ENCODE measurements at places on chromosomes 5 and 9.
A peak's percentile ranks its signal among the peaks of the same experiment; 100 is the strongest.

- DNase-seq: no peak
Measured at GRCh38 chr5:147483961-147484707, 25.7 kb downstream of the DPYSL3 start.

GRCh38 chr5:159377653-159378052 is 47.4 kb upstream of the IL12B start:
- no peak for DNase-seq

DNA sequence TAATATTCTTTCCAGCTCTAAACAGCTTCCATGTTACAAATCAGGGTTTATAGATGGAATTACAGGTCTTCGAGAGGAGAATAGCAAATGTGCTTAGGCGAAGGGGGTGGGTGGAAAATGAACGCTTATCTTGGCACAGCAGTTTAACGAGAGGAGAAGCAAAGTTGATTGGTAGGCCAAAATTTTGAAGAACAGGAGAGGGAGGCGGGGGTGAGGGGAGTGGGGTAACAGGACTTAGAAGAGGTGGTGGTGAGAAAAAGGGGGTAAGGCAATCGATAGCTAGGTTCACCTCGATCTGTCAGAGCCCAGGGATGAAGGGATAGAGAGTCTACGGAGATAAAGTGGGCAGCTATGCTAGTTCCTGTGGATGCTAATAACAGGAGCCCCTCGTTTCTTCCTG is 764 bp downstream of the ANKRA2 start:
- peak; percentile 7 for DNase-seq

GRCh38 chr5:17277907-17278306 is 60.5 kb downstream of the BASP1 start:
- no peak for DNase-seq

DNA sequence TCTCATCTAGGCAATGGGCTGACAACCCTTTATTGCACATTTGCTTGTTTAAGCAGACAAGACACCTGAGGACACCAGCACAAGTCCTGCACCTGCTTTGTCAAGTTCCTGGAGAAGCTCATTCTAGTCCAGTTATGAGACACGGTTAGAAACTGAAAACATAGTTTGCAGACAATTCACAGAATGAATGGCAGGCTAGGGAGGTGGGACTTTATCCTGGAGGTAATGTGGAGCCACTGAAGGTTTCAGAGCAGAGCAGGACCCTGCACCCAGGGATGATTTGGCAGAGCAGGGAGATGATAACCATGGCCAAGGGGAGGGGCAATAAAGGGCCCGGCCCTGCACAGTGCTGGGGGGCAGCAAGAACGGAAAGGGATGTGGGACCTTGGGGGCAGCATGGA is 50.7 kb upstream of the SLC25A51 start:
- no peak for DNase-seq

DNA sequence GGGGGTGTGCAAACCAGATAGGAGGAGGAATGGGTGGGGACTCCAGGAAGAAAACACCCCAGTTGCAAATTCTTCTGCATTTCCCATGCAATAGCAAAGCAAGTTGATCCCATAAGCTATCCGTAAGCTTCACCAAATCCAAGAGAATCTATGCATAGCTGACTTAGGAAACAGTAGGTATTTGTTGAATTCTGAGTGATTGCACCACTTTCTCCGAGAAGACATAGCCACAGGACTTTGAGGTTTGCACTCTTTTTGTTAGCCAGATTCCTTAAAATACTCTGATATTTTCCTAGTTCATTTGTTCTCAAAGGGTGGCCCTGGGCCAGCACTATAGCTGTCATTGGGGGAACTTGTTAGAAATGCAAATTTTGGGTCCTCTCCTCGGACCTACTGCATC is 271.9 kb downstream of the SLIT3 start:
- DNase-seq: no peak

DNA sequence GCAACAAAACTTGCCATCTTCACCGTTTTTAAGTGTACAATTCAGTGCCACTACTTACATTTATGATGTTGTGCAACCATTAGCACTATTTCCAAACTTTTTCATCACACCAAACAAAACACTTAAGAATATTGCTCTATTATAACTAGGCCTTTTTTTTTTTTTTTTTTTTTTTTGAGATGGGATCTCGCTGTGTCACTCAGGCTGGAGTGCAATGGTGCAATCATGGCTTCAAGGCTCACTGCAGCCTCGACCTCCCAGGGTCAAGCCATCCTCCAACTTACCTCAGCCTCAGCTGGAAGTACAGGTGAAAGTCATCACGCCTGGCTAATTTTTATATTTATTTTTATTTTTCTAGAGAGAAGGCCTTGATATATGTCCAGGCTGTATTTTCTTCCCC is 22.3 kb upstream of the LMNB1 start:
- no peak for DNase-seq

DNA sequence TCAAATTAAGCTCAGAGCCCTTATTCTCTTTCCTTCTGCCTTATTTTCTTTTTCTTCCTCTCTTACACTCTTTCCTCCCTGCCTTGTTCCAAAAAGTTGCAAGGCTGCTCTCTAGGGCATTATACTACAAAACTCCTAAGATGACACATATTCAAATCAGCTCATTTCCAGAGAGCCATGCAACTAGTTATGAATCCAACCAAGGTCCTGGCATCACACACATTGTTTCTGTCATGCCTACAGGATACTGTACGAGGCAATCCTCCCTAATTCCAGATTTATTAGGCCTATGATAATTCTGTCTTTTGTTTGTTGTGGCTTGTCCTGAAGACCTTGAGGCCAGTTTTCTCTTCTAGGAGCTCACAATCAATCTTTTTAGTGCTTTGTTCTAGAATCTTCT is 87.0 kb upstream of the TBCA start:
- no peak for DNase-seq

DNA sequence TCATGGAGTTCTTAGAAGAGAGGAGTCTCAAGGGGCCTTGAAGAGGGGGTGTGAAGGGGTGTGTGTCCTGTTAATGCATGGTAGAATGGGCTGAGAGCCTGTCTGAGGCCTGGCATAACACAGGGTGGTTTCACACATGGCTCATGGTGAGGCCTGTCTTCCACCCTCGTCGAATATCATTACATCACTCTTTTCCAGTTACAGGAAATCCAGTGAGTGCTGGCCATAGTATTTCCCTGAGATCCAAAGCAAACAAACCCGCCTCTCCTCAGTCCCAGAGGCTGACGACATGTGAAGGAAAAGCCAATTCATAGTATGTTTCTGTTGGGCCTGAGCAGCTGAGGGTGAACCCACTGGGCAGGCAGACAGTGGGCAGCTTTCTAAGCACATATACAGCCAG is 159.4 kb upstream of the NR3C1 start:
- no peak for DNase-seq

GRCh38 chr9:13651969-13652663 is 372.6 kb upstream of the MPDZ start:
- DNase-seq: no peak

GRCh38 chr5:75265731-75266130 is 29.1 kb upstream of the ANKRD31 start:
- no peak for DNase-seq

GRCh38 chr9:34519321-34520020 is 3.3 kb downstream of the ENHO start:
- DNase-seq: no peak

- no peak for DNase-seq
Measured at GRCh38 chr9:71928376-71928775, 16.9 kb downstream of the C9orf85 start.

DNA sequence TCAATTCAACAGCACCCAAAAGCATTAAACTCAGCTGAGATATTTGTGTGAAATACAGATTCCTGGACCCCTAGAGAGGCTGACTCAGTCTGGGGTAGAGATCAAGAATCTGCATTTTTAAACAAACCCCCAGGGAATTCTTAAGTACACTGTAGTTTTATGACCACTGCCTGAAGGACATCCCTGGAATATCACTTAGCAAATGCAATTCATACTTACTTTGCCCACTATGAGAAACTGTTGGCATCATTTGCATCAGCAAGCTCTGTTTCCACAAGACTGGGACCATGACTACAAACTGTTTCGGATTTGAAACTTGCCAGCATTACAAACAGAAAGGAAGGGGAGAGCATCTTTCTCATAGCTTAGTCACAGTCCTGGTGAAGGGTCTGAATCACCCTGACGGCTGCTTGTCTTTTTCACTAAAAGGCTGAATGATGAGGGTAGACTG is 63.7 kb downstream of the MLLT3 start:
- DNase-seq: peak; percentile 16

Data from stimulated activated naive CD8-positive, alpha-beta T cell treated with anti-CD3 and anti-CD28 coated beads, Interleukin-15, Interleukin-2, amounts not matched to agents 100 U/mL and 50 U/mL, for 24 hours (primary cell).